ENCODE measurements at places on chromosomes 6 and 20.

DNA sequence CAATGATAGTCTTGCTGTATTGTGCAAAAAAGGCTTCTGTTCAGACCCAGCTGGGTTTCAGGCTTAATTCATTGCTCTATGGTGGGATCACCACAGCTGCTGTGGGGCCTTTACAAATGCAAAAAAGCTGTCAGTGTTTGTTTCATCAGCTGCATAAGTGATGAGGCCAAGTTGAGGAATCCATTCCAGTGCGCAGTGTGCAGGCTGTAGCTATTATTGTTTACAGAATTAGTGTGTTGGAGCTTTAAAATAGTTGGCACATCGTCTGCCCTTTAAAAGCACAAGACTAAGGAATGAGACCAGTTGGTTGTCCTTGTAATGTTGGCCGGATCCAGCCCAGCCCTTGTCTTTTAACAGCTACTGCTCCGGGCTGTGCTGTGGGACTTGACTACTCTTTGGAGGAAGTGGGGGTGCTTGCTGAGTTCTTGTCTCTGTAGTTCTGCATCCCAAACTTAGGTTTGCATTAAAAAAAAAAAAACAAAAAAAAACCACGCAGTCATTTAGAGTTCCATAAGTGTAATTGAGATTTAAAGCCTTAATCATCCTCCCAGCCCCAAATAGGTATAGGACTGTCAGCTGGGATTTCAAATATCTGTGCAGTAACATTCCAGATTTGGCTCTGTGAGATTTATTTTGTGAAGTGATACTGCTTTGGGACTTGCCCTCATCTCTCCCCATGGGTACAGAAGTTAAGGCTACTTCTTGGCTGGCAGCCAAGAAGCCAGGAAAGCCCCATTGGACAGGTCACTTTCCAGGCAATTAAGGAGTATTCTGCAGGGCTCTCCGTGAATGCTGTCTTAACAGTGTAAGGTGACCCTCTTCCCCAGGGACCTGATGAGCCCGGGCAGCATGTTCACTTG lies 19.3 kb downstream of the JARID2 start:
- no peak for DNase-seq

DNA sequence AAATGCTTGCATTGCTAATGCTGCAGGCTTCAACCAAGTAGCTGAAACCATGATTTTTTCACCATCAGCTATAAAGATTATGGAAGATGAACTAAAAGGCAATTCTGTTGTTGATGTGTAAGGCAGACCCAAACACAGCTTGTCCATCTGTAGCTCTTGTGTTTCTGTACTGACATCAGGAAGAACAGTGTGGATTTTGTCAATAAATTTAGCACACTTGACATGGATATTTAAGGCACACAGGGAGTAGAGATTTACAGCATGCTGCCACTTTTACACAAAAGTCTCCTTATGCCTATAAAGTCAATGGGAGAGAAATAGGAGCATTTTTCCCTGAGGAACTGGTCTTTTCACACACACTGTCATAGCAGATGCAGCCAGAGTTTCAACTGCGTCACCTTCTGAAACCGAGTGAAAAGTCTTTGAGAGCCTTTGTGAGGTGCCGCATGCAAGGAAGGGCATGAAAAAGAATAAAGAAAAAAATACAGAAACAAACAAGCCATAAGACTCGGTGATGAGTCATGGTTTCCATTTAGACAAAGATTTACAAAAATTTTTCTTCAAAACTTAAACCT lies 261.4 kb upstream of the TFAP2D start:
- DNase-seq, result no peak

DNA sequence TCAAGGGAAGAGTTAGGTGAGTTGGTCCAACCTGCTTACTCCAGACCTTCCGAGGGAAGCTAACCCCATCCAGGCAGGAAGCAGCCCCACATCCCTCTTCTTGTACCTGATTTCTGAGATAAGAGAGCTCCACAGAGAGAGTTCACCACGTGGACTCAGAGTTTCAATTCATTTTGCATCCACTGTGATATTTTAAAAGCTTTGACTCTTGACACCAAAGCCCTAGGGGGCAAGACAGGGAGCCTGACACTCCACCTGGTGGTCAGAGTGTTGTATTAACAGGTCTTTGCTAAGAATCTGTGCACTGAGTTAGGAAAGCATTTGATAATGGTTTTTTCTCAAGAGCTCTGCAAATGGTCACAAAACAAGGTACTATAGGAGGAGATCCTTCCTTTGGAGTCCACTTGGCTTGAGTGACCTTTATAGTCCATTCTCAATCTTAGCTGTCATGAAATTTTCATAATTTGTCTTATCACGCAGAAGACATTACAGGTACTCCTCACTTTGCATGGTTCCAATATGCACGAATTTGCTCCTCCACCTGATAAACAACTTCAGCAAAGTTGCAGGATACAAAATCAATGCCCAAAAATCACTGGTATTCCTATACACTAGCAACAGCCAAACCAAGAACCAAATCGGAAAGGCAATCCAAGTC lies 56.2 kb upstream of the RIPOR2 start:
- peak; percentile 42 for DNase-seq

- DNase-seq, result no peak
These were observed 34.3 kb upstream of the VEGFA start for GRCh38 chr6:43735642-43736199.

DNA sequence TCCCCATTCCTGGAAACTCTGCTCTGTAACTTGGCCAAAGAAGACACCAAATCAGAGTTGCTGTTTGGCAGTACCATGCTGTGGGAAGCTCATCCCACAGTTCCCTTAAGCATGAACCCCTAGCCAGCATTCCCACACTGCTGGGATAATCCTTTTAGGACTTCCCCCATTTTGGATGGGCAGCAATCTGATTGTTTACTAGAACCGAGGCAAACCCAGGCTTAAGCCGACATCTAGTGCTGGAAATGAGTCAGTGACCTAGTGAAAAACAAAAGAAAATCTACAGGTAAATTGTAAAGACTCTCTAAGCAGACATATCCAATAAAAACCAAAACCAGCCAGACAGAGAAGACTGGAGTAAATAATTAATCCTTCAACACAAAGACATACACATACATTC lies 5.2 kb downstream of the DNAH8 start:
- no peak for DNase-seq

GRCh38 chr20:8150591-8150990 lies 18.5 kb downstream of the PLCB1 start:
- no peak for DNase-seq

DNA sequence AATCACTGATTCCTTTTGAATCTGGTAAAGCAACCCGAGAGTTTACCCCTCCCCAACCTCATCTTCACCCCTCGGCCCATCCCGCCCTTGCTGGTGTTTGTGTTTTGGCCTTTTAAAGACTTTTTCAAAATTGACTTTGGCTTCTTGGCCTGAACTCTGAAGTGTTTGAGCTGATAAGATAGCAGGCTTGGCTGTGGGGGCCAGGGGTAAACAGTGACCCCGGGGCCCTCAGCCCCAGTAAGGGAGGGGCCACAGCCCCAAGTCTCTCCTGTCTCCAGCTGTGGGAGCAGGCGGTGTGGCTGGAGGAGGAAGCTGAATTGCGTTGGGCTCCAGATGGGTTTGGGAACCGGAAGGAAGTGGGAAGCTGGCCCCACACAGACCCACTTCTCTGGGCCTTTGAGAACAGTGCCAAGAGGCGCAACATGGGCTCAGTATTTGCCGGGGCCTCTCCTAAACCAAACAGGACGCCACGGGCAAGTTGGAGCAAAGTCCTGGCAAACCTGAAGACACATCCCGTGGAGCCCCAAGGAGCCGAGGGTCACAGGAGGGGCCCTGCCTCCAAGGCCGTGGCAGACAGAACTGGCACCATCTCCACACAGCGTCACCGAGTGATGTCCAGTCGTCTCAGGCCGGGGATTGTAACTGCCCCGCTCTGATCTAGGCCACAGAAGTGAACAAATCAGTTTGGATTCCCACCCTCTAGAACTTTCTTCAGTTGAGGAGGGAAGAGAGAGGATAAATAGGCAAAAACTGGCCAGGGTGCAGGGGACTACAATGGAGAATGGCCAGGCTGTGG lies 54.3 kb upstream of the PTPN1 start:
- no peak for DNase-seq

DNA sequence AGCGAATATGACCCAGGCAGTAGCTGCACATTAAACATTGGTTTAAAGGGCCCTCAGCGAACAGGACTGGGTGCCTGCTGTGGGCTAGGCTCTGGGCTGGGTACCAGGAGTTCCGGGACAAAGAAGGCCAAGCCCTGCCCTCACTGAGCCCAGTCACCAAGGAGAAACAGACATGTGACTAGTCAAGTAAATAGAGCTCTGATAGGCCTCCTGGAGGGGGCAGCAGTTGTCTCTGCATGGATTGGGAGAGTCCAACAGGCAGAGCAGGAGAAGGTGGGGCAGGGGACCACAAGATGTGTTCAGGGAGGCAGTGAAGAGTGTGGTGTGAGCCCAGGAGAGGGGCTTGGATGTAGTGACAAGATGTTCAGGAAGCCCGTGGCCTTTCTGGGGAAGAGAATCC lies 3.1 kb downstream of the HM13 start:
- DNase-seq, result no peak

GRCh38 chr6:25315194-25316177 lies 36.3 kb downstream of the CARMIL1 start:
- no peak for DNase-seq

DNA sequence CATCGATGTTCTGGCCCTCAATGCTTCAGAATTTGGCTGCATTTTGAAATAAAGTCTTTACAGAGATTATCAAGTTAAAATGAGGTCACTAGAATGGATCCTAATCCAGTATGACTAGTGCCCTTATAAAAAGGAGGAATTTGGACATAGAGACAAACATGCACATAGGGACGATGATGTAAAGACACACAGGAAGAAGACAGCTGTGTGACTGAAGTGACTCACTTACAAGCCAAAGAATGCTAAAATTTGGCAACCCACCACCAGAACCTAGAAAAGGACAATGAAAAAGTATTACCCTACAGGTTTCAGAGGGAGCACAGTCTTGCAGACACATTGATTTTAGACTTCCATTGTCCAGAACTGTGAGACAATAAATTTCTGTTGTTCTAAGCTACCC lies 322.8 kb upstream of the GJE1 start:
- no peak for DNase-seq

- no peak for DNase-seq
These were observed 19.5 kb upstream of the SLC22A16 start for GRCh38 chr6:110495949-110496348.

- DNase-seq, result no peak
These were observed 207.6 kb downstream of the TBC1D7 start for GRCh38 chr6:13120483-13121482.

DNA sequence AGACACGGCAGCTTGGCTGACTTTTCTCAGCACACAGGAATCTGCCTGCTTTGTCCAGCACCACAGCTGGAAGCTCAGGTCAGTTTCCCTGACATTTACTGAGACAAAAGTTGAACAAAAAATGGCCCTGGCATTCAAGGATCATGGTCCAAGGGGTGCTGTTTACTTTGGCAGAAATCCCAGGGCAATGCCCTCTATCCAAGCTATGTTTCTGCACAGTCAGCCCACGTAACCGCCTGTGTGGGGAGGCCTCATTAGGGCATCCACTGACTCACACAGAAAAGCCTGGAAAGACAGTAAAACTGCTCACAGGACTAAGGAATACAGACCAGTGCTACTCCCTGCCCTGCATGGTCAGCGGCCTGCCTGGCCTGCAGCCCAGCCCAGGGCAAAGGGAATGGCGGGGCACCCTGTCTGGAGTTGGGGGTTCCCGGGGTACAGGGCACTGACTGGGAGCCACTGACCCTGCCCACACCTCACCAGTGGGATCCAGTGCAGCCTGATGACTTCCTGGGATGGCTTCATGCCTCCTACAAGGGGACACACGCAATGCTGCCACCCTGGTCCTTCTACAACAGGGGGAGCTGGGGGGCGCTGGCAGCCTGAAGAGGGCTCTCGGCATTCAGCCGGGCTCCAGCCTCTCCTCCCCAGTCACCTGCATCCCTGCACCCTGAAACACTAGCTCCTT lies 77.1 kb downstream of the NINL start:
- DNase-seq, result no peak

All from stimulated activated CD8-positive, alpha-beta memory T cell treated with anti-CD3 and anti-CD28 coated beads, Interleukin-2, amount 100 ng/mL, for 1 hour (primary cell).